Stimulated activated CD4-positive, alpha-beta T cell treated with anti-CD3 and anti-CD28 coated beads, TNF-alpha, amount 100 ng/mL, for 1 hour (primary cell): ENCODE measurements at places on chromosomes 16 and 17.

DNA sequence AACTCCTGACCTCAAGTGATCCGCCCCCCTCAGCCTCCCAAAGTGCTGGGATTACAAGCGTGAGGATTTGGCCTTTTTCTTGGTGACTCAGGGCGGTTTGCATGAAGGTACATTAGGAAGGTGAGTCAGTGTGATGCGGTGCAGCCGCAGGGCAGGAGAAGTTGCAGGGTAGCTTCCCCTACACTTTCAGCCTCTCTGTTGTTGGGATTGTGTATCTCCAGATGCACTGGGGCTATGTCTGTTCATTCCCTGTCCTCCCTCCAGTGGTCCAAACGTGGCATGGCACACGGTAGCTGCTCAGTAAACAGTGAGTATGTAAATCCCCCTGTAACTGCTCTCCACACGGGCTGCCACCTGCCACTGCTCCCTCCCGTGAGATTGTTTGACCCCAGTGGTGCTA lies 109.1 kb upstream of the CDC42EP4 start:
- no peak for DNase-seq

DNA sequence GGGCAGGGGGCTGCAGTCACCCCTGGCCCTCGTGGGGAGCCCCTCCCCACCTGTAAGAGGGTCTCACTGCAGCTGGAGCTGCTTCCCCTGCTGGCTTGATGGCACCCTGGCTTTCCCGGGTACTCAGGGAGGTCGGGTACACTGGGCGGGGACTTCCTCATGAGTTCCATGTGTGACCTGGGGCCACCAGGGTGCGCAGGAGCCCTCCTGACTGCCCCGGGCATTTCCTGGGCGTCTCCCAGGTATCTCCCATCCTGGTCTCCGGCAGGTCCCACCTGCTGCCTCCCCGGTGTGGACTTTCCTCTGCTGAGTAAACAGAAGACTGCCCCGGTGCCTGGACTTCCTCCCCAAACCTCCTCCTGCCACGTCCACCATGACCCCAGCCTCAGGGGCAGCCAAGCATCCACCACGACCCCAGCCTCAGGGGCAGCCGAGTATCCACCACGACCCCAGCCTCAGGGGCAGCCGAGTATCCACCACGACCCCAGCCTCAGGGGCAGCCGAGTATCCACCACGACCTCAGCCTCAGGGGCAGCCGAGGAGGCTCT lies 40.9 kb downstream of the CBFA2T3 start:
- no peak for DNase-seq

GRCh38 chr16:24539850-24540601 lies 660 bp downstream of the RBBP6 start:
- DNase-seq, result peak; percentile 38

DNA sequence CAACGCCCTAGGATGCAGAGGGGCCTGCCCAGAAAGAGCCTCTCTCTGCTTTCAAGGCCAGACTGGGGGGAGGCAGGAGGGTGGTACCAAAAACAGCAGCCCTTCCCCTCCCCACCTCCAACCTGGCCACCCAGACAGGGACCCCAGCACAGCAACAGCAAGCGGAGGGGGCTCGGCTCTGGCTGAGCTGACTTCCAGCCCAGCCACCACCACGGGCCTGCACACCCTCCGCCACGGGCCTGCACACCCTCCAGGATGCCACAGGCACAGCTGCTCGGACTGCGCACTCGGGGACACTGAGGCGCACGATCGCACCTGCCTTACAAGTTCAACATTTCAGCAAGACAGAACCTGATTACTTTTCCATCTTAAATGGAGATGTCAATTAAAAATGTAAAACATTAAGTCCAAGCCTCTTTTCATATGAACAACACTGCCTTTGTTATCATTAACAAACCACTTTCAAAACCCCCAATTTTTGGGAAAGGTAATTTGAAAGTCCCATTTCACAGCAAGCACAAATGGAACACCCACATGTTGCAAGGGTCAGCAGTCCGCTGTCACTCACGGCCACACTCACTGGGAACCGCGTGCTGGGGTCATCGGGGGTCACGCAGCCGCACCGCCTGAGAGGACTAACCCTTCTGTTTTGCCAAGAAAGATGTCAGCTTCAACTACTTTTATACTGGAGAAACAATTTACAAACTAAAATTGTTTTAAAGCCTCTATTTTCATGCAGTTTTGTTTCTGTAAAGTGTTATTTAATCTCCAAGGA lies 76.4 kb downstream of the ANKRD11 start:
- no peak for DNase-seq
